ENCODE measurements at places on chromosomes 11 and 22.

GRCh38 chr11:76077575-76078150 lies 128.6 kb downstream of the WNT11 start:
- no peak for DNase-seq

GRCh38 chr11:117670443-117670842 lies 126.6 kb downstream of the DSCAML1 start:
- DNase-seq: no peak

- DNase-seq: no peak
Observed at GRCh38 chr11:8756201-8756600, 73.6 kb downstream of the RPL27A start.

DNA sequence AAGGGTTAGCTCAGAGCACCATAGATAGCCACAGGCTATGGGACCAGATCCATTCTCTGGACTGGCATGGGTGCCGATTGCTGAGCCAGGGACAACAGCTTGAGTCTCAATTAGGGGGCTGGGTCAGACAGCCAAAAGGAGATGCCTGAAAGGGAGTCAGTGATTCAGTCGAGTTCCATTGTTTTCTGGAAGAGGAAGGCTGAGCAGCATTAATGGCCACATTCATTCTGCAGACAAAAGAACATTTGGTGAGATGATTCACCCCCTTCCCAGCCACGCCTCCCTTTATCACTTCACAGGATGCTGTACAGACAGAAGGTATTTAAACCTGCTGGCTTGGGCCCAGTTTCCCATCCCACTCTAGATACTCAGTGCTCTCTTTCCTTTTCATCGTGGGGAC lies 131.9 kb downstream of the ADAMTS15 start:
- peak; percentile 83 for DNase-seq

GRCh38 chr11:33339247-33339646 lies 82.1 kb downstream of the HIPK3 start:
- DNase-seq: no peak

GRCh38 chr11:123775715-123776549 lies 21.6 kb upstream of the OR6X1 start:
- DNase-seq: no peak

DNA sequence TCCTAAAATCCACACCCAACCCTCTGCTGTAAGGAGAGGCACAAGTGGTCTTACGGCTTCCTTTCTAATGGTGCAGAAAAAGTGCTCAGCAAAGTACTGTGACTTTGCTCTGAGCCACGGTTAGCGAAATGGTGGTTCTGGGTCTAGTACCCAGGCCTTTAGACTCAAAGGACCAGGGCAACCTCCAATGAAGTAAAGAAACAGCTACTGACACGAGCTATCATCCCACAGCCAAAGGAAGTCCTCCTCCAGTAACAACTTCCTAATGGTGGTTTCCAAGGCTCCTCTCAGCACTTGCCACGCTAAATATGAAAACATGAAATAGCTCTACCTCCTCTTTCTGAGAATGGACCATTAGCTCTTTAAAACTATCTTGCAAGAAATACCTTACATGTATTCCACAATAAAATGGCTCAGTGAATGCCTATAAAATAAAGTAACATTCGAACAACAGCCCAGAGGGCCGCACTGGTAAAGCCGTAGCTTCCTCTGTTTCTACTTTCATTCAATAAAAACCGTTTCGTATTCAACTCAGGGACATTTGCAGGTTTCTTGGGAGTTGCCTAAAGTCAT lies 122.4 kb downstream of the ETS1 start:
- no peak for DNase-seq

DNA sequence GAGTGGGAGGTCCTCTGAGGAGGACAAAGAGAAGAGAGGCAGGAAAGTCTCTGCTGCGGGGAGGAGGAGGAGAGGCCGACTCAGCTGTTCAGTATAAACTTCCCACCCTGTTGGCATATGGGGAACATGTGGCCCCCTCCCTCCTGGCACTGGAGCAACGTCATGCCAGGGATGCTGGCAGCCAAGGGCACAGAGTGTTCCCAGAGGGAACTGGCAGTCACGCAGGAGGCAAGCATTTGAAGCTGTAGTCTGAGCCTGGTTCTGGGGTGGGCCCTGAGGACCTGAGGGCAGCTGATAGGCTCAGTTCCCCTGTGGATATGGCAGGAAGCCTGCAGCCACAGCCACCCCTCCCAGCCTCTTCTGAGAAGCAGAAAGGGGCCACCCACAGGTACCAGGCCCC lies 67.1 kb upstream of the TSPAN18 start:
- no peak for DNase-seq

GRCh38 chr11:110473706-110474105 lies 44.0 kb downstream of the FDX1 start:
- DNase-seq: no peak

- DNase-seq: no peak
Observed at GRCh38 chr11:19400296-19400695, 159.6 kb upstream of the E2F8 start.

DNA sequence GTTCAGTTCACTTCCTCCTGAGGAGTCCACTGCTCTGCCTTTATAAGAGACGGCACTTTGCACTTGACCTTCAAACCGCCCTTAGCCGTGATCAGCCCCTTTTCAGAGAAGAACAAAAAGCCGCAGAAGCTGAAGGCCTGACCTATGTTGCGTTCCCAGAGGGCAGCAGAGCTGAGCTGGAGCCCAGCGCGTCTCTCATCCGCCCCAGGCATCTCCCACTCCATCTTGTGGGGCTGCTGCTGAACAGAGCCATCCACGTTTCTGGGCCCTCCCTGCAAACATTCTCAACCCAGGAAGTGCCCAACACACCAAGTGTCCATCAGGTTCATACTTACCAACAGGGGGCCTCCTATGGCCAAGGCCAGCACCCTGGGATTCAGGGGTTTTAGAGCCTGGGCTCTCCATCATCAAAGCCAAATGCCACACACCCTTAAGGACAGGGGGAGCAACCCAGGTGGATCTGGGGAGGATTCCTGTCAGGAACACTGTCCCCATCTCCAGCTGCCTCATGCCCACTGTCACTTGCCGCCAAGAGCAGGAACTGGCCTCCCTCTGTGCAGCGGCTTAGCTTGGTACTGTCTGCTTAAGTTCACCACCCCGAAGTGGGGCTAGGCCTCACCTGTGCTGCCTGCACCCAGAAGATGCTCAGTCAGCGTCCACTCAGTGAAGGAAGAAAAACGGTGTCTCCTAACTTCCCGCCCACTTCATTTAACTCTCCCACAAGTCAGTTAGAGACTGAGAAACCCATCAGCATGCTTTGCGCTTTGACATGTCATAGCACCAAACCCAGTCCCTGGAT lies 16.0 kb upstream of the EFCAB6 start:
- DNase-seq: no peak

DNA sequence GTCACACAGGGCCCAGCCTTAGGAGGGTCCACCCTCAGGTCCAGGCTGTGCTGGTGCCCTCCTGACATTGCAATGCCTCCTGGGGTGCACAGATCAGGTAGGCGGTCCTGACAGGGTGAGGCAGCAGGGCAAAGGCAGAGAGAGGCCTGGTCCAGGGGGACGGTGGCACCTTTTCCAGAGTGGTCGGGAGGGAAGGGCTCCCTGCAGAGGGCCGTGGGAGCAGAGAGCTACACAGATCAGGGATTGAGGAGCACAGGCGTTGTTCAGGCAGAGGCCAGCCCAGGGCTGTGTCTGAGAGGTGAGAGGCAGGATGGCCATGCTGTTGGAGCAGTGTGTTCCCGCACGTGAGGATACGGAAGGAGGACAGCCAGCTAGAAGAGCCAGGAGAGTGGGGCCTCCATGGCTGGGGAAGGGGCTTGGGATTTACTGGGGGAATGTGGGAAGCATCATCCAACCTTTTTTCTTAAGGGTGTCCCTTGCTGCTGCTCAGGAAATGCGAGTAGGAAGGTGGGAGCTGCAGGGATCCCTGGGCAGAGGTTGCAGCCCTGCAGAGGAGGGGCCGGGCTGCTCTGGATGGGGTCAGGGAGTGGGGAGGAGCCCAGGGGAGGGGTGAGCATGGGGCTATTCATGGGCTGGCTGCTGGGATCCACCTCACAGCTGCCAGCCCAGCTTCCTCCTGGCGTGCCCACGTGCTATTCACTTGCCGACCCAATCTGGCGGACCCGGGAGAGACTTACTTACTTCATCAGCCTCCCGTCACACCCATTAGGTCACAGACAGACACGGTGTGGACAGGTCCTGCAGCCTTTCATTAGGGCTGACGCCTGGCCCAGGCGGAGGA lies 1516.4 kb downstream of the TBC1D22A start:
- no peak for DNase-seq

GRCh38 chr11:70477609-70478008 lies 79.3 kb downstream of the CTTN start:
- DNase-seq: peak; percentile 15

DNA sequence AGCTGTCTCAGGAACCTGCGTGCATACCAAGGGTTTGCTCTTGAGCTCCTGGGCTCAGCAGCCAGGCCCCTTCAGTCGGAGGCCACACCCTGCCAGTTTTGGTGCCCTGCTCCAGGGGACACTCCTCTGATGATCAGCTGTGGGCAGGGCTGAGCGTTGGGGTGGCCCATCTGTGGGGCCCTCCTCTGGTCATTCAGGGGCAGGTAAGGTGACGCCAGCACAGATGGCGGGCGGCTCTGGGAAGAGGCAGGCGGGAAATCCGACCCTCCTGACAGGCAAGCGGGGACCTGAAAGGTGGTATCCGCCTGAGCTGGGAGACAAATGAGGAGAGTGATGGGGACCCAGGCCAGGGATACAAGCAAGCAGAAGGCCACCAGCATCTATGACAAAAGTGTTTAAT lies 3.8 kb upstream of the MFNG start:
- DNase-seq: no peak

DNA sequence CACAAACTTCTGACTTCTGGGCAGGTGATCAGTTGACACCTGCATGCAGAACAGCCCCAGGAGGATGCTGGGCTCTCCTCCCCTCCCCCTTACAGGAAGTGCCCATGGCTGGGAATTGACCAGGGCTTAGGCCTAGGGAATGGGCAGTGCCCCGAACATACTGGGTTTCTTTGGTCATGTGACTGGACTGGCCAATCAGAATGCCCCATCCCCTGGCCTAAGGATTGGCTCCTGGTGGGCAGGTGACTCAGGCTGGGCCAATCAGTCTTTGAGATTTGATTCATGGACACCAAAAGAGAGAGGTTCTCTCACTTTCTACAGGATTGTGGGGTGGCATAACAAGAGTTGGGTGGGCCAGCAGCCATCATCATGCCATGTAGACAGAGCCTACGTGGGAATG lies 37.1 kb downstream of the MCM5 start:
- no peak for DNase-seq

GRCh38 chr22:20805972-20806471 lies 32.1 kb downstream of the SERPIND1 start:
- no peak for DNase-seq

GRCh38 chr22:43099095-43099494 lies 9.9 kb upstream of the TTLL1 start:
- DNase-seq: no peak

- DNase-seq: no peak
Observed at GRCh38 chr11:2968341-2968900, 23.7 kb downstream of the NAP1L4 start.

DNA sequence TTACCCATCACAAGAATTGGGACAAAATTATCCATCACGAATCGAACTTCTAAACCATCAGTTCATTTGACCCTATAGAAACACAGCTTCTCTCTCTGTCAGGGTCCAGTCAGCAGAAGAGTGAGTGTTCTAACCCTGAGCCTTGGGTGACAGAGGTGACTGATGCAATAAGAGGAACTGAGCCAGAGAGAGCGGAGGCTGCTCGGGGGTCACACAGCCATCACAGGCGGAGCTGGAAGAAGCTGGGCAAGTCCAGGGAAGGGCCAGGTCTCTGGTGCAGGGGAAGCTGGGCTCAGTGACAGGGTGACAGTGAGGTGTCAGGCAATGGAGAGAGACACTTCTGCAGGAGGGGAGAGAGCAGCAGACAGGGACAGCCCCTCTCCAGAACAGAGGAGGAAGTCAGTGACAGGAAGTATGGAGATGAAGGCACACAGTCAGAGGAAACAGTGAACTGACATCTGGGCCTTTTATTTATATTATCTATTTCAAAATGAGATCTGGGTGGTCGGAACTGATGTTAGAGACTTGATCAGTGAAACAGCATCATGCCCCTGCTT lies 184.0 kb upstream of the TBCEL start:
- DNase-seq: no peak

- DNase-seq: no peak
Observed at GRCh38 chr11:123033895-123034294, 28.0 kb downstream of the HSPA8 start.

DNA sequence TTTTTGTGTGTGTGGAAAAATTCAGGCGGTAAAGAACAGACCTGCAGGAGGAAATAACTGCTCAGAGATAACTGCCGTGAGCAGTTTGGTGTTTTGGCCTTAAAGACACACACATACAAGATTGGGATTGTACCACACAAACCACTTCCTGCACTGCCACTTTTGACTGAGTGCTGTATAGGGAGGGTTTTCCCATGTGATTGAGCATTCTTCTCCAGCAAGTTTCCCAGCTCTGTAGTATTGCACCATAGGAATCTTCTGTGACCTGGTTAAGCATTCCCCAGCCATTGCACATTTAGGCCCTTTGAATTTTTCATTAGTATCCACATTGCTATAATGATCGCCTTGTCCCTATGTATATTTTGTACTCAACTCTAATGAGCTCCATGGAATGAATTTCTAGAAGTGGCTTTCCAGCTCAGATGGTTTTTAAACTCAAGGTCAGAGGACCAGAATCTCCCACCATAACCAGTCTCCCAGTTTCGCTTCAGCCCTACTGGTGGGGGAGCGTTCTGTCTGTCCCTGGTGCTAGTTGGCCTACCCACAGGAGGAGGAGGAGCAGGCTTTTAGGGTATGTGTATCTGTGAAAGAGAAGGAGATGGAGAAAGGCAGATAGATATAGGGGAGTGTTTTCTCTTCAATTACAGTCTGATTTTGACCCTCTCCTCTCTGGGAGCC lies 9.3 kb downstream of the CD82 start:
- no peak for DNase-seq

- no peak for DNase-seq
Observed at GRCh38 chr22:18987765-18988164, 51.7 kb upstream of the PRODH start.

GRCh38 chr11:2193099-2193887 lies 21.7 kb upstream of the TH start:
- DNase-seq: no peak

- no peak for DNase-seq
Observed at GRCh38 chr11:71979094-71979493, 19.6 kb upstream of the IL18BP start.

DNA sequence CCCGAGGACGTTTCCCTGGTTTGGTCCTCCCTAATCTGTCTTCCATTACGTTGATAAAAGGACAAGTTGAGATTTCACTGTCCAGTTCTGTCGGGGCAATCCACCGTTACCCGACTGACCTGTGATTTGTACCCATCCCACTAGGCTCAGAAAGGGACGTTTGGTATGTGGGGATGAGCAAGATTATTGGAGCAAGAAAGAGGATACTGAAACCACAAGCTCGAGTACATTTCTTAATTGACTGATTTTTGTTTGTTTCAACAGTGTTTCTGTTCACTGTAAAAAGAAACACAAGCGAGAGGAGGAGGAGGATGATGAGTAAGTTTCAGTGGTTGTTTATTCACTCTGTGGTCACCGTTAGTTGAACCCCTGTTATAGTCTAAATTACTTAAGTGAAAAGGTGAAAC lies 969 bp downstream of the CCDC117 start:
- DNase-seq: no peak
